Right renal pelvis (tissue), 4 donors: ENCODE measurements at places on chromosomes 2 and 18. TPM values are rescaled to one million over a fixed set of nuclear protein-coding genes. Genes with fewer than 3 reads are reported as not detected.

GRCh38 chr2:208552943-208553342 is 146.4 kb downstream of the PTH2R start:
- no peak for DNase-seq

- DNase-seq = no peak
These were observed 28.2 kb downstream of the LYPD1 start for GRCh38 chr2:132641819-132642218.

DNA sequence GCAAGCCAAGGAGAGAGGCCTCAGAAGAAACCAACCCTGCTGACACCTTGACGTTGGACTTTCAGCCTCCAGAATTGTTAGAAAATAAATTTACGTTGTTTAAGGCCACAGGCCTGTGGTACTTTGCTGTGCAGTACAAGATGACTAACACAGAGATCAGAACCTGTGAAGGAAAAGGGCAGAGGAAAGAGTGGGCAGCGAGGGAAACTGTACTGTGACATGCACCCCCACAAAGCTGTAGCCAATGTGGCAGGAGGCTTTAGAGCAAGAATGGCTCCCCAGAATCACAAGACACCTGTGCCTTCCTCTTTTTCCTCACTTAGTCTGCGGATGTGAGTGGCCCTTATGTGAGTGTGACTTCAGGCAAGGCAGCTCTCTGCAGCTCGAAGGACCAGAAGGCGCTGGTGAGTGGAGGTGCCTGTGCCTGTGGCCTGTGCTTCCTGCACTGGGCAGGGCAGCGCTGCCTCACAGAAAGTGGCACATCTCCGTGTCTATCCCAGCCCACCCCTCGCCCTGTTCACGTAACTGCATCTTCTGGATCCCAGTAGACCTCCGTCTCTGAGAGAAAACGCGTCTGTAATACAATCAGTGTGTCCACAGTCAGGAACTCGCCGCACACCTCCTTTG is 89.5 kb downstream of the MRPS9 start:
- no peak for DNase-seq

DNA sequence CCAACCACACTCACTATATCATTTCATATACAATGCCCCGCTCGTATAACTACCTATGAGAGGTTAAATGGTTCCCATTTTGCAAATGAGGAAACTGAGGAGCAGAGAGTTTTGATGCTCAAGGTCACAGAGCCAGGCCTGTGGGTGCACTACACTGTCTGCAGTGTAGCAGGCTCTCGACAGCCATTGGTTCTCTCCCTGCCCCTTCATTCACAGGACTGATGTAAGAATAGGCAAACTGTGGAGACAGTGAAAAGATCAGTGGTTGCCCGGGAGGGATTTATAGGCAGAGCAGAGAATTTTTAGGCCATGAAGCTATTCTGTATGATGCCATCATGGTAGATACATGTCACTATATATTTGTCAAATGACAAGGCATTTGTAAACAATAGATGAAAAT is 39.0 kb upstream of the LBH start:
- no peak for DNase-seq

DNA sequence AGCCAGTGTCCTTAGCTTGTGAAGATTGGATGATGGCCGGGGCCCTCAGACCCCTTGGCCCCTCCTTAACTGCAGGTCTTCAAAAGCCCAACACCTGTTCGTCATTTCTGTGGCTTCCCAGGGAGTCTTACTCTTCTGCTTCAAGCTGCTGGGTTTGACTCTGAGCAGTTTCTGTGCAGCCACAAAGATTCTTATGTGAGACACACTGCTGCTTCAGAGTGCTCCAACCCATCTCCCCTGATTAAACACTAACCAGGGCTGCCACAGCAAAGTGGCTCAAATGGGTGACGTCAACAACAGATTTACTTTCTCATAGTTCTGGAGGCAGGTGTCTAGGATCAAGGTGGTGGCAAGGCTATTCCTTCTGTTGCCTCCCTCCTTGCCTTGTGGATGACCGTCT is 40.8 kb downstream of the TSN start:
- no peak for DNase-seq

DNA sequence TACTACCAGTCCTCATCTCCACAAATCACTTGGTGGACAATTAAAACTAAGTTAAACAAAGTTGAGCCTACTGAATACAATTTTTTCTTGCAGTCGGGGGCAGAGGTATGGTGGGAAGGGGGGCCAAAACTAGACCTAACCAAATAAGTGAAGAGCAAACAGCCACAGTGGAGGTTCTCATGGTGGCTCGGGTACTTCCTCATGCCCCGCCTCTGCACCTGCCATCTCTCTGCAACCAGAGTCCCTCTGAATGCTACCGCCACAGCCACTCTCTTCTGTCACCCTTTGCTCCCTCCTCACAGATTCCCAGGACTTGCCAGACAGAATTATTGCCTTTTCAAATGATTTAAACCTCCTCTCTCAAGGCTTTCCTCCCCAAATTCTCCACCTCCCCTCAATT is 204.2 kb downstream of the TMEM247 start:
- no peak for DNase-seq

DNA sequence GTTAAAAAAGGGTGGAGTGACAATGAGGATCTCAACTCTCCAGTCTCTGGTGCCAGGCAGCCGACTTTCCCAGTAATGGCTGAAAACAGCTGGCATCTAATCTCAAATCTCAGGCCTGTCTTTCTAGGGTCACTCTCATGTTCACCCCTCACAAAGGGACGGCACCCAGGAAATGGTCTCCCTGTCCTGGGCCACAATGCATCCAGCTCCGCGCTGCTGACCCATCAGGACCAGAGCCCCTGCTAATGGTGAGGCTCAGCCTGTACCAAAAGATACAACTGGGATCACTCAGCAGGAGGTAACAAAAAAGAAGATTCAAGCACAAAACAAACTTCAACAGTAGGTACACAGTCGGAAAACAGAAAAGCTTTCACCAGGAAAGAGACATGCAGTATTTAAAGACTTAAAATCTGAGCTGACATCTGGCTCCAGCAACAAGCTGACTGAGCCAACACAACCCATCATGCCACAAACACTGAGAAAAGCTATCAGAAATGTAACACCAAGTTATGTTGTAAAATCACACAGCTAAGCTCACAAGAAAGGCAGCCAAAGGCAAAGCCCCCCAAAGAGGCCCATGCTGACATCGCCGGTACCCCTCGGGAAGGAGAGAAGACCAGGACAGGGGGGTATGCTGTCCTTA is 13.6 kb upstream of the KIDINS220 start:
- no peak for DNase-seq

DNA sequence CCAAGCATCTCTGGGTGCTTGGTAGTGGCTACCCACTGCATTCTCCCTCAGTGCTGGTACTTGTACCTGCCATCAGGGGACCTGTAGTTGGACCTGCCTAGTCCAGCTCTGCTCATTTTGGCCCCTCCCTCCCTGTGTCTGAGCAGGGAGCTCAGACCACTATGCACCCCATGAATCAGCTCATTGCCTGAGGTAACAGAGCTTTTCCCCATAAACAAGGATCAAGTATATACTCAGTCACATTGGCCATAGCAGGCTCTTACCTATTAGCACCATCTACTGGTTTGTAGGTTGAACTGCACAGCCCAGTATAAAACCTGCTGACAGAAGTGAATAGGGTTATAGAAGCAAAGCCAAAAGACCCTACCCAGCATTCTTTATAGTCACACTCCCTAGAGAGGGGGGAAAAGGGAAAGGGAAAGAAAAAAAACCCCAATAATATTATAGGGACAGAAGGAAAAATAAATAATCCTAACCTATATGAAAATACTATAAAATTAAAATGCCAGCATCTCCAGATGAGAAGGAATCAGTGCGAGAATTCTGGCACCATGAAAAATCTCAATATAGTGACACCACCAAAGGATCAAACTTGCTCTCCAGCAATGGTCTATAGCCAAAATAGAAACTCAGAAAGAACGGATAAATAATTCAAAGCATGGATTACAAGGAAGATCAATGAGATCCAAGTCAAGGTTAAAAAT is 6.9 kb upstream of the FLACC1 start:
- DNase-seq = no peak

GRCh38 chr2:132654335-132654734 is 15.7 kb downstream of the LYPD1 start:
- DNase-seq = no peak

DNA sequence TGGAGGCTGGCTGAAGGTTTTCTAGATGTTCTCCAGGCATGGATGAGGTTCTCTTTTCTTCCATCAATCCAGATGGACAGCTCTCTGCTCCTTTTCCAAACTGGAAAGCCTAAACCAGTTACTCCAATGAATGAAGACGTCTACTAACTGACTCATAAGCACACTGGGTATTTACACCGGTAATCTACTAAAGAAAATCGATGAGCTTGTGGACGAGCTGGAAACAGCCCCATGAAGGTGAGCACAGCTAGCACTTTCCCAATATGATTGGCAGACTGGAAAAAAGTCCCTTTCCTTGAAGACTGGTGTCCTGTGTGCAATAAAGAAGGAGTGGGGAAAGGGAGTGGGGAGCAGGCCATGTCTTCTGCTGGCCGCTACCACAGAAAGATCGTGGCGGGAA is 84.0 kb downstream of the ACTR2 start:
- DNase-seq = no peak

SLC8A1 gene
- polyA plus RNA-seq = 72.0 TPM

ERLEC1 gene
- polyA plus RNA-seq = 78.4 TPM

ANKRD29 gene
- 0.83 TPM for polyA plus RNA-seq

UGT1A1 gene
- polyA plus RNA-seq = 0.17 TPM

CASP8 gene
- polyA plus RNA-seq = 11.6 TPM

GRB14 gene
- polyA plus RNA-seq = 54.3 TPM

SLC40A1 gene
- polyA plus RNA-seq = 161 TPM
